ENCODE measurements at places on chromosomes 1 and 21.

DNA sequence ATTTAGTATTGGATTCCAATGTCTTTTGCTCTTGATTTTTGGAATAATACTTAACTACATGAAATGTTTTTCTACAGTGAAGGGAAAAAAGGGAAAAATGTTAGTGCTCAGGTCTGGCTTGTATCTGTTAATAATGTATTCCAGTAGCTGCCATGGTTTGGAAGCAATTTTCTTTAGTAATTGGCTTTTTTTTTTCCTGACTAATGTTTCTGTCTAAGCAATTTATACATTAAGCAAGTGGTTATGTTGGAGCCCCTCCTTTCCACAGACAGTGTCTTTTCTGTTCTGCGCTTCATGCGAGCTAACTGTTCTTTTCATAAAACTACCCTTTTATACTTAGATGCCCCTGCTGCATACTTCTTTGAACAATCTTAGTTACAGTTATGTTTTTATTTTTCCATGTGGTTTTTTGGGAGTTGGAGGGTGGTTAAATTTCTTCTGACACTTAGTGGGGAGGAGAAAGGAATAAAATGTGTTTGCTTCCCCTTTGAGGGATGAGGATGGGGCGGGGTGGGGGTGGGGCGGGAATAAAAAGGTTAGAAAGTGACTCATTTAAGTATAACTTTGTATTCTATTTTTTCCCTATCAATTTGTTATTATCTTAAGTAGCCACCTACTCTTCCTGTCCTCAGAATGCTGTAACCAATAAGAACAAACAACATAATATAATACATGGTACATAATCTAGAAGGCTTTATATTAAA, 83.1 kb downstream of the CLIC4 start:
- no peak for DNase-seq

DNA sequence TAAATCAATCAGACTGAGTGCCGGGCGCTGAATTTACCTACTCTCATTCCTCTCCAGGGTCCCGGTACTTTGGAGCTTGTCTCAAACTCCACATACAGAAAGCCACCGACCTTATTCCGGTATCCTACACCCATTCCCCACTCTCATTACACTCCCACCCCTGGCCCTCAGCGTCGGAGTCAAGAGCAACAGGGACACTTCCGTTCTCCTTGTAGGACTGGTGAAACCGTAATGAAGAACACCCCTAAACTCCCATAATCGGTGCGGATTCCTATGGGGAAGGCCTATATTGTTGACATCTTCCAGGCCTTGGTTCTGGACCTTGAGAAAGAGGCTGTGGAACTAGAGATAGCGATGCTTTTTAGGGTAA, 798 bp downstream of the ZBED6 start:
- no peak for DNase-seq

DNA sequence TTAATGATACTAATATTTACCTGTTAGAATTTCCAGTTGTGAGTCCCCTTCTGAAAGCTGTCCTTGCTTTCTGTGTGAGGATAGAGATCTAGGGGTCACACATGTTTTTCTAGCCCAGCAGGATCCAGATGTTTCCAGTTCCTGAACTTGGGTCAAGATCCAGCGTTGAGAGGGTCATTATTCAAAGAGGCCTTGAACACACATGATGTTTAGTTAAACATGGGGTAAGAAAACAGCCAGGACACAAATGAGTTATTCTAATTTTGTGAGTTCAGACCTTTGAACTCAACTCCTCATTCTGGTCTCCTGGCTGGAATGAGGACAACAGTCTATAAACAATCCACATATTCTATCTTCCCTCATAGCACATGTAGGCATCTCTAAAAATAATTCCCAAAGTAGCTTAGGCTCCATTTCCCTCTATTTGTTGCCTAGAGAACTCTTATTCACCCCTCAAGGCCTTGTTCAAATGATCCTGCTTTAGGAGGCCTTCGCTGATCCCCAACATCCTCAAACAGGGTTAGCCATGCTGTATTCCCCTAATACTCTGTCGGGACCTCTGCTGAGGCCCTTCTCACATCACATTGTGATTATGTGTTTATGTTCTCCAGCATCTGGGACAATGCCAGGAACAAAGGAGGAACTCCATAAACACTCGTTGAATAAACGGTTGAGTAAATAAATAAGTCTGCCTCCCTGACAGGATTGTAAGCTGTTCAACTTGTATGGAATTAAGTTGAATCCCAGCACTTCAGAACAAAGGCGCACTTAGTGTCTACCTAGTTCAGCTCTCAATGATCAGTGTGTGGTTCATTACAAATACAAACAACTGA, 15.0 kb upstream of the KCNN3 start:
- DNase-seq, result no peak

DNA sequence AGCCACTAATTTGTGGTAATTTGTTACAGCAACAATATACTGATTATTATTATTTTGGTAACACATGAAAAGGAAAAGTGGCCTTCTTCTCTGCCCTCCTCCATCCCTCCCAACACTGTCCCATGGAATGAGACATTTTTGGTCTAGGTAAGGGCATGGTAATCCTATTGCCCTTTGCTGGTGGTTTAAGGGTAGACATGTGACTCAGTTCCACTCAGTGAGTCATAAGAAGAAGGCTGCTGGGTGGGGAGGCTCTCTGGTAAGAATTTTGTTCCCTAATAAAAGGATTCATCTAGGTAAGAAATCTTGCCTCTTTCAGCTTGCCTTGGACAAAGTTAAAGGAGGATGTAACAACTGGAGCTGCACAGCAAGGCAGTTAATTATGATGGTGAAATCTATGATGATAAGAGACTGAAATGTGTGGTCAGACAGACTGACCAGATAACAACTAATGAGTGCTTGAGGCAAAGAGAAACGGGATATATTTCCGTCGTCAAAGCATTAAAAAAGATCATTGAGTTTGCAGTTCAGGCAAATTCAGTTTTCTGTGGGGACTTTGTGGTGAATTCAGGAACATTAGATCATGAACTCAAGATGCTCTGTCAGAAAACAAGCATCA, 232.0 kb upstream of the KCNK2 start:
- no peak for DNase-seq

DNA sequence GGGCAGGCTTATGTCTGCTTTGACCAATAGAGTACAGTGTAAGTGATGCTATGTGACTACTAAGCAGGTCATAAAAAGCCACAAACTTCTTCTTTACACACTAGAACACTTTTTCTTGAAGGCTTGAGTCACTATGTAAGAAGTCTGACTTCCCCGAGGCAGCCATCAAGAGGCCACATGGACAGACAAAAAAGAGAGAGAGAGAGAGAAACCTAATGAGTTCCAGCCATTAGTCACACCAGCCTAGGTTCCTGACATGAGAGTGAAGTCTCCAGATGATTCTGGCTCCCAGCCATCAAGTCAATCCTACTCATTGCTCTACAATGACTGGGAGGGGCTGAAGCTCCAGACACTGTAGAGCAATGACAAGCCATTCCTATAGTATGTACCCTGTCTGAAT, 101.4 kb downstream of the LHX9 start:
- DNase-seq, result no peak

All from stimulated activated CD8-positive, alpha-beta memory T cell treated with anti-CD3 and anti-CD28 coated beads, Interleukin-15, amount 100 ng/mL, for 24 hours (primary cell).